ENCODE measurements at places on chromosomes 4 and X.

DNA sequence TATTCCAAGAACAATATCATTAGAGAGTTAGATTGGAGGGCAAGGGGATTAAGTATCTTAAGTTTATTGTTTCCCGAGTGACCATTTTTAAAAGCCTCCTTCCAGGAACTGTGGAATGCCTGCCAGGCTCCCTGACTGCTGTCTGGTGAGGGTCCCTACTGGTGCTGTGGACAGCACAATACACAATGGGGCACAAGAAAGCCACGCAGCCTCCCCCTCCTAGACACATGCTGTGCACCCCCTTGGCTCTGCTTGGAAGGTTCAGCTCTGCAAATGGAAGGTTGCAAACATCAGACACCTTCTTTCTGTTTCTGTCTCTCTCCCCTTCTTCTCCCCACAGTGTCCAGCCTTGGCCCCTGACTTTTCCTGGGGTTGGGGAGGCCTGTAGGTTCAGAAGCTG lies 153.2 kb downstream of the SHROOM3 start:
- no peak for DNase-seq

- DNase-seq: no peak
Observed at GRCh38 chr4:164648849-164649212, 105.1 kb upstream of the SMIM31 start.

DNA sequence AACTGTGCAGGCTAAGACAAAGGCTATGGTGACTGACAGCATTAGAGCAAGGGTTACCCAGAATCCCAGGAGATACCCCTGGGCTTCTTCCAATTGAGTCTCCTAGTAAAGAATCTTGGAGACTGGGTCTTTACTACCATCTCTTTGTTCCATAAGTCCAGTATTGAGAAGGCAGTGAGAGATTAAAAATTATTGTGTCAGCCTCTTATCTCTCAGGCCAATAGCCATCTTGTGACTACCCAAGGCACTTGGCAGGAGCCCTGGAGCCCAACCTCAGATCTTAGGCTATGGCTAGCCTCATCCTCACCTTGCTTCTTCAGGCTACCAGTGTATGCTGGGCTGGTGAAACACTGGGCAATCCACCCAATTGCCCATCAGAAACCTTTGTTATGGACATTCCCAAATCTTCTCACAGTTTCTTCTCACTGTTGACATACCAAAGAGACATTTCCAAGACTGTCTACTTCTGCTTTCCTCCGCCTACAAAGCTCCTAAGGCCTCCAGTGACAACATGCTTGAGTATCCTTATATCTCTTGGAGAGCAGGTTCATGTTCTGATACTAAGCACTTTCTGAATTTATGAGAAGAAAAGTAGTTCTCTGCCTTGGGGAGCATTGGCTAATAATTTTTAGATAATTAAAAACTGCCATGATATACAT lies 76.3 kb upstream of the STIM2 start:
- no peak for DNase-seq

GRCh38 chrX:153434801-153435200 lies 11.1 kb downstream of the TREX2 start:
- no peak for DNase-seq

DNA sequence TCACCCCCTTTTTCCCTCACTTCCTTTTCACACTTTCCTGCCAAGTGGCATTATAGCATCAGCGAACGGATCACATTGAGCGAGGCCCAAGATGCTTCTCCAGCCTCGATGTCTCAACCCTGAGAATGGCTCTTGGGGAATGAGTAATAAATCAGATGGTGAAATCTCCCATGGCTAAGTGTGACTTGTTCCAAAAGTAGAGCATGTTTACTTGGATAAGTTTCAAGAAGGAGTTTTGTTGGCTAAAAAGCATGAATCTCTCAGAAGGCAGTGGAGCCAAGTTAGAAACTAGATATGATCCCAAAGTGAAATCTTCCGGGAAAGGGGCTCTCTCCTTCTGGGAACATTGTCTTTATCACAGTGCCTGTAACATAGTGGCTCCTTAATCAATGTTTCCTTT lies 316.3 kb downstream of the CAMK2D start:
- no peak for DNase-seq

DNA sequence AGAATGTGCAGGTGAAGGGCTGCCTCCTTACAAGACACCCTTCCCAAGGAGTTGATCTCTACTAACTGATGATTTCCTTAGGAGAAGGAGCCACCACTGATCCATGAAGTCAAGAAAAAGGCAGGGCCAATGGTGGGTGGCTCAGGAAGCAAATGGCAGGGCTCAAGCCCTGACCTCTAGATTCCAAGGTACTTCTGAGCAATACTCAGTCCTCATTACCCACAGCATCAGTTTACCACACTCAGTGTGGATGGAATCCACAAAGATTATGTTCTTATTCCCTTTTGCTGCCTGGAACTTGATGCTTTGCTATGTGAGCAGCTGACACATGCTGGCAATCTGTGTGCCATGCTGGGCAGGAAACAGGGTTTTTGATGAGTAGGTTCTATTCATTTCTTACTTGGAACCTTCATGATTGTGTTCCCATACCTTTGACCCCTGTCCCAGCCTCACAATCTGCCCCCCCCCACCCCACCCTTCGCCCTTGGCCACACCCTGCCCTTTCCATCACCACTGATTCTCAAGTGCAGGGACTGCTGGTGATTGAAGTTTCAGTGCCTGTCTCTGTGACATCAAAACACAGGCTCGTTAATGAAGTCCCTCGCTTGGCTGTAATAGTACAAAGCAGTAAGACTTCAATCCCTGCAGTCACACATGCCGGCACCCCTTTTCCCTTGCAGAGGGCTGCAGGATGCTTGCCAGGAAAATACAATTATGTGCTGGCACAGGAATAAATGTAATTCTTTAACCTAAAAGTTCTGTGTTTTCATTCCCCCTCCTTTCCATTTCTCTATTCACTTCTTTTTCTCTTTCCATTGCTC lies 135.6 kb upstream of the GPC4 start:
- DNase-seq: no peak

- no peak for DNase-seq
Observed at GRCh38 chr4:169205075-169205743, 65.5 kb downstream of the SH3RF1 start.

DNA sequence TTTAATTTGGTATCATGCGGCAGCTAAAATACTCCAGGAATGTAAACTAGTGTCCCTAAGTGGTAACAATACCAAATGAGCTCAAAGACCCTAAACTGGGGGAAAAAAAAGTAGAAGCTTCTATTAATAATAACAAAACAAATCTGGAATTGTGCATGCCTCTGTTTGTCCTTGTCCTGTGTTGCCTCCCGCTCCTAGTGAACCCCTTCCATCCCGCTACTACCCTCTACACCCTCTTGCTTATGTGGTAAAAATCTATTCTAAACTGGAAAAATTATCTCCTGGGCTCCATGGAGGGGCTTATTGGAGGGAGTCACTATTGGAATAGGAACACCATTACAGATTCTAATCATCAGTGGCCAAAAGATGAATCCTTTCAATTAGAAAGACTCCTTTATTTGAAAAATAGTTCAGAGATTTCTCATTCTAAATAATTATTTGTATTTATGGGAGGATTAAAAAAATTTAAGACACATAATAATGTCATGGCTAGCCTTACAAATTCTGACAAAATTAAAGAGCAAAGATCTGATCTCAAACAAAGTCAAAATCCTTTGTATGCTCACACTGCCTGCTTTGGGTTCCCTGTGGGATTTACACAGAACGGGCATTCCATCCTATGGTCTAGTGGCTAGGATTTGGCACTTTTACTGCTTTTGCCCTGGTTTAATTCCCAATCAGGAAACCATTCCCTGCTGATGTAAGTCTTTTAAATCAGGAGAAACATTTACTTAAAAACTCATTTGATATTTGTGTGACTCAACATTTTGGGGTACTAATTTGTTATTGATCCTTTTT lies 34.7 kb upstream of the FMR1 start:
- DNase-seq: no peak

DNA sequence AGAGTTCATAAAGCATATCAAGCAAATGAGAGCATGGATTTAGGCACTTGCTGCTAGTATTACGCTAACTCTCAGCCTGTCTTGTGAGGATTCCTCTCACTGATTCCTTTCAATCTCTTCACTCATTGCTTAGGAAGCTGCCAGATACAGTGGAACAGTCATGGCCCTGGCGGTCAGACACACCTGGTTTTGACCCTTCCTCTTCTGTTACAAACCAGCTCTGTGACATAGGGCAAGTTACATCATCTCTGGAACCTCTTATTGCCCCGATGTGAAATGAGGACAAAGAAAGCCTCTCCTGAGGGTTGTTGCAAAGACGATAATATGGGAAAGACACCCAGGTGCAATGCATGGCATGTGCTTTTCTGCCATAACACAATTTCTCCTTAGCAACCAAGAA lies 12.2 kb downstream of the FRAS1 start:
- DNase-seq: no peak

DNA sequence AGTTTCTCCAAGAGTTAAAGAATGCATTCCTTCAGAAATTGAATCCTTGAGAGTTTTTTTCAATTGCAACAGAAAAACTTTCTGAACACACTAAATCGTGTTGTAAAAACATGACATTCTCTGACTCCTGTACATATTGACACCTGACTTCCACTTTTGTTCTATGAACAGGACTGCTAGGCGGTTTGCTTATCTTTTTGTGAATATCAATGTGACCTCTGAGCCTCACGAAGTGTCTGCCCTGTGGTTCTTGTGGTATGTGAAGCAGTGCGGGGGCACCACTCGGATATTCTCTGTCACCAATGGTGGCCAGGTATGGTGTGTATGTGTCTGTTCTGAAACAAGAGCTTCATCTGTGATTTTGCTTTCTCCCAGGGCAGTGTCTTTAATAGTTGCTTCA lies 71.9 kb downstream of the MAOA start:
- DNase-seq: no peak

DNA sequence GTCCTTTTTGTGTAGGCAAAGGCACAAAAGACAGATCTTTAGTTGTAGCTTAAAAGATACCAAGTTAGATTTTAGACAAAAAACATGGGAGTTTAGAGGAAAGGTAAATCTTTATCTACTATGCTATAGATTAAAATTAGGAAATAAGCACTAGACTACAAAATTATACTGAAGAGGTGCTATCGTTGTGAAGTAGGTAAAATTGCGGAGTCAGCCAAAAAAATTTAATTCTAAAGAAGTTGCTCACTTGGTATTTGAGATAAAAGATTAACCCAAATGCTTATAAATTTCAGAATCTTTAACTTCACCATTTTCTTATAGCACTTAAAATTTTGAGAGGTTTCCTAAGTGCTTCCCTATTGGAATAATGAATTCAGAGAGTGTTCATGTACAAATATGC lies 604.1 kb downstream of the GRXCR1 start:
- DNase-seq: no peak

DNA sequence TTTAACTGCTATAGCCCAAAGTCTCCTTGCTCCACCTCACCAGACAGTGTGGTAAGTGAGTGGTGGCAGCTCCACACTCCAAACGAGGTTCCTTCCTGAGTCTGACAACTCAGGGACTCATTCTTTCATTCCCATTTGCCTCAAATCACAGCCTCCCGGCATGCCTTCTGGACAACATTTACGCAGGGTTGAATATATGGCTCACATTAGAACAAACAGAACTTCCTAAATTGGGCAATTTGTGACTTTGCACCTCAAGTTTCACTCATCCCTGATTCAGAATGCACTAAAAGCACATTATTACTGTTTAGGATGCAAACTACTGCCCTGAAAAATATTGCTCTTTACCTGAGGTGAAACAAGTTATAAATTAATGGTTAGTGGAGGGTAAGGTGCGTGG lies 224.6 kb upstream of the PPARGC1A start:
- DNase-seq: no peak

DNA sequence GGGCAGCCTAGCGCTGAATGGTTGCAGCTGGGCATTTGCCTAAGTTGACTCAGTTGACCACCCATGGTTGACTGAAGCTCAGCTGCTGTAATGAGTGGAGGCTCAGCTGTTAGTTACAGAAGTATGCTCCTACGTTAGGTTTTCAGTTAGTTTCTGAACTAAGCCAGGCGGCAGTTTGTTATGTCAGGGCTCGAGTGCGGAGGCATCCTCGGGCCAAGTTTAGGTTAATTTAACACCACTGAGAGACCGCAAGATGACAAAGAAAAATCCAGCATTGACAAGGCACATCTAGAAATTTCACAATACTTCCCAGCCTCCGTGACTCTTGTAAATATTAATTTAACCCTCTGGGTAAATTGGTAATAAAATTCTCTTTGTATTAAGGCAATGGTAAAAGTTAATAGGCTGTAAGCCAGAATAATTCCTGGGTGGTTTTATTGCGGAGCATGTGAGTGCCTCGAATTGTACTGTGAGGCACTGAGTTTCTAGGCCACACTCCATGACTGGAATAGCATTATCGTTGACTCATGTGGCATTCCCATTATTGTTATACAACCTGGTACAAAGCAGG lies 33.1 kb upstream of the CDKN2AIP start:
- DNase-seq: no peak

DNA sequence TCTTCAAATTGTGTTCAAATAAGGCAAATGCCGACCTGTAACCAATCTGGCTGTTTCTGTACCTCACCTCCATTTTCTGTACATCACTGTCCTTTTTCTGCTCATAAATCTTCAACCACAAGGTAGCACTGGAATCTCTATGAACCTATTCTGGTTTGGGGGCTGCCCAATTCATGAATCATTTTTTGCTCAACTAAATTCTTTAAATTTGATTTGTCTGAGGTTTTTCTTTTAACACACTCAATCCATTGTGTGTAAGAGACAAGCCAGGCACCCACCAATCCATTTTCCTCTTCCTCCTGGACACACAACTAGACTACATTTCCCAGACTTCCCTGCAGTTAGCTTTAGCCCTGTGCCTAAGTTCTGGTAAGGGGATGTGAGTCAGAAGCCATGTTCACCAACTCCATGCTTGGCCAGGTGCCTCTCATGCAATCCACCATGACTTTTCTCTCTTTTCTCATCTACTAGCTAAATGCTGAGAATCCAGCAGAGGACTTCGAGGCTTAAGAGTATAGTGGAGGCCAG lies 193.2 kb upstream of the KLF3 start:
- no peak for DNase-seq

DNA sequence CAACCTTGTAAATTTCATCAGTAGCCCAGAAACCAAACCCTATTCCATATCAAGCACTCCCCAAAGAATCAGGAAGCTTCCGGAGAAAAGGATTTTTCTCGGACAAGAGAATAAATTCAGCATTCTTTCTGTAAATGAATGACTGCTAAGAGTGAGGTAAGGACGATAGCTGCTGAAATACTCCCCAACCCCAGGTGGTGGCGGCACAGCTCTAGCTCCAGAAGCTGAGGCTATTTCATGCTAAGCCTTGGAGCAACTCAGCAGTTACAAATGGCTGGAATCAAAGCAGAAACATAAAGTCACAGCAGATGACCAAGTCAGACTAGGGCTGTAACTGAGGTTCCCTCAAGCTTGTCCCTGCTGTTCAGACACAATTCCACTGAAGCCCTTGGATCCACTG lies 13.9 kb upstream of the PCDH19 start:
- DNase-seq: no peak

Measured in activated T-helper 1 cell treated with anti-CD3 and anti-CD28 coated beads, Interleukin-2, amount 50 U/mL, for 16 hours (primary cell).